ENCODE measurements at places on chromosomes 5 and 9. TPM values are rescaled to one million over a fixed set of nuclear protein-coding genes. Genes with fewer than 3 reads are reported as not detected.

DNA sequence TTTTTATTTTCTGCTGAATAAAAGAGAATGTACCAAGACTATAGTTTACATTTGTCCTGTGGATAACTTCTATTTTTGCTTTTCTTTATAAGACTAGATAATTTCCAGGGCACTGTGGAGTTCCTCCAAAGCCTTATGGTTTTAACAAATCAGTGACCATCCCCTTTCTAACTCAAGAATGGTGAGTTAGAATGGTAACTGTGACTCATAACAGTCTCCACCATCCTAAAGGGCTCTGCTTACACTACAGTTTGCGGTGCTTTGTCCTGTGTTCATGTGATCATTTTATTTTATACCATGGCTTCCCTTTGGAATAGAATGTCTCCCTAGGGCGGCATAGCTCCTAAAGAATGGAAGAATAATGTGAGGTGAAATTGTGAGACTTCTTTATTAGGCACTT, 30.2 kb downstream of the WDR36 start:
- H3K27ac ChIP-seq: no peak overlapping the region
- peaks cover 8% of the 10 kb centered on the region for H3K4me1 ChIP-seq
- H3K4me3 ChIP-seq: no peak overlapping the region
- peaks cover 13% of the 10 kb centered on the region for H3K36me3 ChIP-seq

DNA sequence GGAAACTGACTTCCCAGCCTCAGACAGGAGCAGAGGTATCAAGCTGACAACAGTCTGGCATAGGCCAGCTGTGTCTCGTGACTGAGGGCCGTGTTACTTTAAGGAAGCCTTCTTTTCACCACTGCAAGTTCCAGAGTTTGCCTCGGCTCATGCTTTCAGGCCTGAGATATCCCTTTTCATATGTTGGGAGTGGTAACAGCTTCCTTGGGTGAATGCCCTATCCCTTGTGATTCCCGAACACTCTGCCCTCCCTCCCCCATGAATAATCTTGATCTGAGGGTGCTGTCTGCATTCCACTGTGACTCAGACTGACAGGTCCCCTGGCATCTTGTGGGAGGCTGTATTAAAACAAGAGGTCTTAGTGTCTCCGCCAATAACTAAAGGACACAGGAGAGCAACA, 49.7 kb upstream of the ARL15 start:
- no peaks in the 10 kb centered on the region for H3K4me1 ChIP-seq
- no peak overlapping the region for H3K4me3 ChIP-seq
- no peaks in the 10 kb centered on the region for H3K27me3 ChIP-seq
- H3K27ac ChIP-seq: no peak overlapping the region

SLC2A6 gene
- 32.5 TPM for total RNA-seq

LCN9 gene
- not detected for total RNA-seq

DNA sequence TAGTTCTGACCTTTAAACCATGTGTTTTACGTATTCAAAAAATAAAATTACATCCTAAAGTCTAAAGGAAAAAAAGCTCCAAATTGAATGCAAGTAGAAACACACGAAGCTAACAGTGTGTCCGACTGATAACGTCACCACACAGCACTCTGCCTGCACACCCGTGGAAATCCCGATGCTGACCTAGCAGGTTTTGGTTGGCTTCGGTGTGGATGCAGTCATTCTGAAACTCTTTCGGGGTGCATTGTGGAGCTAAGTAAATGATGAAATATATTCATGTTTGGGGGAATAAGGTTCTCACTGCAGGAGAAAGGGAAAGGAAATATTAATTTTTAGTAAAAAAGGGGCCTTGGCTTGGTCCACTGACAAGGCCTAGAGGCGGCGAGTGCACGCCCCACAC, 2.0 kb downstream of the RASGEF1C start:
- no peak overlapping the region for H3K27ac ChIP-seq
- H3K4me1 ChIP-seq: peaks cover 5% of the 10 kb centered on the region
- no peak for DNase-seq

PLAC8L1 gene
- 0.80 TPM for total RNA-seq
